Activated CD4-positive, alpha-beta memory T cell treated with anti-CD3 and anti-CD28 coated beads, Interleukin-2, amount 10 ng/mL, durations not matched to agents 7 days and 5 days (primary cell): ENCODE measurements at places on chromosomes 4 and X.

- DNase-seq: no peak
These were observed 154.0 kb downstream of the BTC start for GRCh38 chr4:74640111-74640903.

GRCh38 chrX:43809463-43809862, 72.8 kb downstream of the MAOB start:
- DNase-seq: no peak

DNA sequence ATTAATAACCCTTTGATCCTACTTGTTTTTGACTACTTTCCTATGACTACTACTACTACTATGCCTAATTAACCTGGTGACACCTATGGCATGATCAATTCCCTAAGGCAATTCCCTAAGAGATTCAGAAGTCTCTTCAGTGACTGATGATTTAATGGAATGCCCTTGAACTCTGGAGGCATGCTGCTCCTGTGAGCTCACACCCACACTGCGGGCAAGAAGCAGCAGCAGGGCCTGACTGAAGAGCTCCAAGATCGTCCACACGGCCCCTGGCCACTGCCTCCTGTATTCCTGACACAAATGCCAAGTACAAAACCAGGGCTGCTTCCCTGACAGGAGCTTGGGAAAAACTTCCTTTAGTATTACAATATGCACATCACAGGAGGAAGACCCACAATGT, 74.2 kb upstream of the STS start:
- no peak for DNase-seq

- DNase-seq: no peak
These were observed 19.2 kb upstream of the ATXN3L start for GRCh38 chrX:13338996-13339515.

- no peak for DNase-seq
These were observed 168.8 kb upstream of the FAM47A start for GRCh38 chrX:34300871-34301270.

- no peak for DNase-seq
These were observed 3.7 kb downstream of the MGST2 start for GRCh38 chr4:139669335-139669734.

GRCh38 chr4:74772106-74772505, 22.2 kb downstream of the BTC start:
- DNase-seq: no peak

- DNase-seq: no peak
These were observed 72.2 kb downstream of the CRLF2 start for GRCh38 chrX:1140236-1140681.

DNA sequence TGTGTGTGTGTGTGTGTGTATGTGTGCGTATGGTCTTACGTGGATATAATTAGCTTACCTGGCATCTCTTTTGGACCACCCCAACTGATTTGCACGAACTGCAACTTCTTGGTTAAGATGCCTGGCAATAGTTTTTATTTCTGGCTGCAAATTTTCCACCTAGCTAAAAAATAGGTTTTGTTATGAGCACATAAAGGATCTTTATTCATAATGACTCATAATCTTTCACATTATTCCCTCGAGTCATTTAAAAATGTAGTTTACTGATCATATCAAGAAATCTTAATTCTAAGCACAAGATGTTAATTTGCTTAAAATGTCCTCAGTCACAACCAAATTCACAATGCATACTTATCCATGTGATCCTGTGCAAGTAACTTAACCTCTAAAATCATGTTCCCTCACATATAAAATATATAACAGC, 1.5 kb downstream of the COX18 start:
- DNase-seq: no peak

- no peak for DNase-seq
These were observed 92.8 kb upstream of the RAPGEF2 start for GRCh38 chr4:159010100-159010499.

- DNase-seq: no peak
These were observed 28.2 kb upstream of the RASSF6 start for GRCh38 chr4:73648478-73648877.

GRCh38 chr4:81062001-81062400, 31.5 kb downstream of the BMP3 start:
- no peak for DNase-seq

DNA sequence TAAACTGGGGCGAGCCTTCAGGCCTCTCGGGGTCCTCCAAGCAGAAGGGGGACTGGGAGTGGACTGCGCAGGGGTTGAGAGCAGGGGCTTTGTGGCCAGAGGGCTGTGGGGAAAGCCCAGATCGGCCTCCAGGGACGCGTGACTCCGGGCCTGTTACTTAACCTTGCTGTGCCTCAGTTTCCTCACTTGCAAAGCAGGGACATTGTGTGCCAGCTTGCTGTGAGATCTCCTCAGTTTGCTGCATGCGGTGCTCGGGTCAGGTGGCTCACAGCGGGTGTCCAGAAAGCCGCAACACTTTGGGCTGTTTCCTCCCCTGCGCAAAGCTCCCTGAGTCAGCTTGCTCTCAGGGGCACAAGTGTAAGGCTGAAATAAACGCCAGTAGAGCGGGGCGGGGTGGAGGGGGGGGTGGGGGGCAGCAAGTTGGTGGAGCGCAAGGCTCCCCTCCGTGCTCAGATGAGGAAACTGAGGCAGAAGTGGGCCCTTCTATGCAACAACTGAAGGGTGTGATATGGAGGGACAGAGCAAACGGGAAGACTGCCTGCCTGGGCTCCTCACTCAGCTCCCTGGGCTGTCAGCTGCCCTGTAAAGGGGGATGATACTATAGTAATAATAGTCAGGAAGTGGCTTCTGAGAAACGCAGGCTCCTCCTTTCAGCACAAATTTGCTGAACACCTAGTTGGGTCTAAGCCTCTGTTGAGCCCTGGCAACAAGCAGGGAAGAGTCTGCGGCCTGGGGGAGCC, 101.0 kb downstream of the HMX1 start:
- no peak for DNase-seq

DNA sequence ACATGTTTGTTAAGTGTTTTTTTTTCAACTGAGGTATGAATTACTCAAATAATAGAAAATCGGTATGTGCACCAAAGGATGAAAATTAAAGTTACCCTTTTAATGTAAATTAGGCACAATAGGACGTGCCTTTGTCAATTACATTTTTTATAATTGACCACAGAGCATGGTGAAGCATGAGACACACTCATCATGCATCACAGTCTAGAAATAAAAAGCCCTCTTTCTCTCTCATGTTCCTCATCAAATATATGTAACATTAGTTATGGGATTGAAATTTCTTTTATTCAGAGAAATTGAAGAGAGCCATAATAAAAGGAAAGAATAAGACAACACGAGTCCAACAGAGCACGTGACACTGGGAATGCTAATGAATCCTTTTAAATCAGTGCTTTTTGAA, 3.5 kb downstream of the GNRHR start:
- no peak for DNase-seq

GRCh38 chrX:69395306-69395705, 108.8 kb upstream of the NALF2 start:
- no peak for DNase-seq

GRCh38 chr4:55397520-55398321, 2.0 kb downstream of the TMEM165 start:
- no peak for DNase-seq

DNA sequence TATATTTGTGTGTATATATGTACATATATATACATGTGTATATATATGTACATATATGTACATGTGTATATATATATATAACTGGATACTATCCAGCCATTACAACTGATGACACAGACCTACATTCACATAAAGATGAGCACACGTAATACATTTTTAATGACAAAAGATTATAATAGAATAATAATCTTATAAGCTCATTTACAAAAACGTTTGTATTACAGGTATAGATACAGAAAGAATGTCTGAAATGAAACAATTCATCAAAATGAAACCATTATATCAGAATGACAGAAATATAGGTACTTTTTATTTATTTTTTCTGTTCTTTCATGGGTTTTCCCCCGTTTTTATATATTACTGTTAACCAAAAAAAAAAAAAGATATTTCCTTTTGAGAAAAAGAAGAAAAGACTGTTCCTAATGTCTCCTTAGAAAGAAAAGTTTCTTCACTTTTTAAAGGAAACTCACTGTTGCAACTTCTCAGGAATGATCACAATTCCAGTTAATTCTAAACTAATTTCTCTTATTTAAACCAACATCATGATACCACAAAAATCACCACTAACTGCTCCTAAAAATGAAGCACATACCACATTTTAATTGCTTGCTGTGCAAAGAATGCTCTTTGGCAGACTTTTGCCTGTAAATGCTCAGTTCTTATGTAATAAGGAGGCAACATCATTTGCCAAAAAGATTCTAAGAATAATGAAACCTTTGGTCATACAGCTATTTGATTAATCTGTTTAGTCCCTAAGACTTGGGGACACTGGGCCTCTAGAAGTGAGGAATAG, 18.9 kb downstream of the LEF1 start:
- DNase-seq: no peak

- DNase-seq: no peak
These were observed 3.7 kb downstream of the IL13RA2 start for GRCh38 chrX:115013705-115014104.

DNA sequence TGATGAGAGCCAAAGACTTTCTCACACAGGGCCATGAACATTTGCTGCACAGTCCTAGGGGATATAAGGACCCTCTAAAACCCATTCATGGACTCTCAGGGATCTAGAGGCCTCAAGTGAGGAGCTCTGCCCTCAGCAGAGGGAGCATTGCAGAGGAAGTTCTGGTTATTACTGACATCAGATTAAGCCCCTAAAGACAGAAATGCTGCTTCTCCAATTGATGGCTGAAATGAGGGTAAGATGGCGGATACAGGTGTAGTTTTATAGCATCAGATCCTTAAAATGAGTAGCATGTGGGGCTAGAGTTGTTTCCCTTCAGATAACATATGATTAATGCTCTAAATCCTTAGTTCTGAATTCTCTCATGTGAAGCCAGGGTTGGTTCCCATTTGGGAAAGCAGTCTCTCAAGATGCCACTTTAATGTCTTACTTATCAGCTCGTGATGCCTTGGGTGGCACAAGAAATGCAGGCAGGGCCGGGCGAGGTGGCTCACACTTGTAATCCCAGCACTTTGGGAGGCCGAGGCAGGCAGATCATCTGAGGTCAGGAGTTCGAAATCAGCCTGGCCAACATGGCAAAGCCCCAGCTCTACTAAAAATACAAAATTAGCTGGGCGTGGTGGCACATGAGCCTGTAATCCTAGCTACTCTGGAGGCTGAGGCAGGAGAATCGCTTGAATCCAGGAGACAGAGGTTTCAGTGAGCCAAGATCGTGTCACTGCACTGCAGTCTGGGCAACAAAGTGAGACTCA, 7.9 kb downstream of the RHOH start:
- DNase-seq: no peak

- no peak for DNase-seq
These were observed 73.1 kb downstream of the PDGFC start for GRCh38 chr4:156898373-156899117.

DNA sequence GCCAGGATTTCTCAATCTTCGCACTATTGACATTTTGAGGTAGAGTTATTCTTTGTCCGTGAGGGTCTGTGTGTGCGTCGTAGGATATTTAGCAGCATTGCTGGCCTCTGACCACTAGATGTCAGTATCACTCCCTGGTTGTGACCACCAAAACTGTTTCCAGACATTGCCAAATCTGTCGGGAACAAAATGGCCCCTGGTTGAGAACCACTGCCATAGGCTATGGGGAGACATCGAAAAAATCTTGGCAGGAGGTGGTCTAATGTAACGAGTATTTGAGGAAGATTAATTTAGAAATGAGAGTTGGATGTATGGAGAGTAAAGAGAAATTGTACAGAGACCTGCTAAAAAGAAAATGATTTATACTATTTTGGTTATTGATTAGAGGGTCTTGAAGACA, 108.4 kb downstream of the DOCK11 start:
- DNase-seq: peak; percentile 16

GRCh38 chr4:73742490-73743160, 2.3 kb downstream of the CXCL8 start:
- no peak for DNase-seq

GRCh38 chrX:41716222-41716621, 7.8 kb upstream of the GPR82 start:
- no peak for DNase-seq

GRCh38 chr4:86856896-86857295, 7.7 kb upstream of the SLC10A6 start:
- no peak for DNase-seq

DNA sequence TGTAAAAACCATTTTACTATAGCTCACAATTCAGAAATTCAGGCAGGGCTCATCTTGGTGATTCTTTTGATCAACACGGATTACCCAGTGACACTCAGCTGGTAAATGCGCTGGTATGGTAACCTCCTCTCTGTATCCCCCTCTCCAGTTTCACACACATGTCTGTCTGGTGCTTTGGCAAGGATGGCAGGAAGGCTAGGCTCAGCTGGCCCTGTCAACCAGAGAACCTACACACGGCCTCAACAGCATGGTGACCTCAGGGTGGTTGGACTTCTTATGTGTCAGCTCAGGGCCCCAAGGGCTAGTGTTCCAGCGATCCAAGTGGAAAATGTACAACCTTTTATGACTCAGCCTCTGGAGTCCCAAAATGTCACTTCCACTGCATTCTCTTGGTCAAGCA, 55.7 kb upstream of the EOLA2 start:
- no peak for DNase-seq

- no peak for DNase-seq
These were observed 6.6 kb downstream of the NKX1-1 start for GRCh38 chr4:1399508-1400190.

DNA sequence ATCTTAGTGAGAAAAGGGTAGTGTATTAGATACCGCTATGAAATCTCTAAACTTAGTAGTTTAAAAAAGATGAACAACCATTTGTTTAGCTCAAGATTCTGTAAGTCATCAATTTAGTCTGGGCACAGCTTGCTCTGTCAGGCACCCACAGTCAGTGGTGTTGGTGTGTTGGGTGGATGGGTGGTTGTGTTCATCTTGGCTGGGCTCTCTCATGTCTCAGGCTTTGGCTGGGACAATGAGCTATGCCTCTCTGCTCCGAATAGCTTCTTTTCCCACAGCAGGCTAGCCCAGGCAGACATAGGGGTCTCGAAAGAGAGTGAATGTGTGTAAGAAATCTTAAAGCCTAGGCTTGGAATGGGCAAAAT, 127.0 kb upstream of the GATB start:
- no peak for DNase-seq

DNA sequence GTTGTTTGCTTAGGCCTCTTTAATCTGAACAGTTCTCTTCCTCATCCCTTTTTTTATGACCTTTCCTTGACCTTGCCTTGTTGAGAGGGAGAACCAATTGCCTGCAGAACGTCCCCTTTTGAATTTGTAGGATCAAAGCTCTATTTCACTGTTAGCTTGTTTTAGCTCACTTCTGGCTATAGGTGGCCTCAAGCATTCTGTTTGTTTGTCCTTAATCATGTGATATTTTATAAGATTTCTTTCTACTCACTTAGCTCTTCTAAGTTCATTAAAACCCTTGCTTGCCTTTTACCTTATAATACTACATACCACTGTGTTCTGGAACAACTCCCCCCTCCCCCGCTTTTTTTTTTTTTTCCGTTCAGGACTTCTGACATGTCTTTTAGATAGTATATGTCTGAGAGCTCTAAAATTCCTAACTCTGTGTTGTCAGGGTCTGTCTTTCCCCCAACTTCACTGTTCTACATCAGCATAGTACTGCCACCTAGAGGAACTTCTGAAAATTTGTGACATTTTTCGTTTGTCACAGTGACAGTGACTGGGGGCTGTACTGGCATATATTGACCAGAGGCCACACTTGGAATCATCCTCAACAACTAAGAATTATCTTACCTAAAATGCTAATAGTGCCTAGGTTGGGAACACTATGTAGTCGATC, 128.5 kb downstream of the LARP7 start:
- no peak for DNase-seq

GRCh38 chr4:168221301-168221700, 97.3 kb downstream of the DDX60 start:
- DNase-seq: no peak

GRCh38 chr4:77905651-77906263, 43.1 kb downstream of the MRPL1 start:
- no peak for DNase-seq
